Eye (tissue), 1 donor: ENCODE measurements at places on chromosomes 7 and 10.
A peak's percentile ranks its signal among the peaks of the same experiment; 100 is the strongest.

- peak; percentile 34 for DNase-seq
Observed at GRCh38 chr7:113810080-113810744, 108.6 kb downstream of the PPP1R3A start.

GRCh38 chr10:123153486-123154091 is 613 bp upstream of the BUB3 start:
- DNase-seq, result no peak

- DNase-seq, result no peak
Observed at GRCh38 chr10:88116971-88117626, 253.7 kb downstream of the PTEN start.

GRCh38 chr7:4185136-4185535 is 497.0 kb upstream of the FOXK1 start:
- DNase-seq, result no peak
